ENCODE measurements at places on chromosomes 5 and 9.

DNA sequence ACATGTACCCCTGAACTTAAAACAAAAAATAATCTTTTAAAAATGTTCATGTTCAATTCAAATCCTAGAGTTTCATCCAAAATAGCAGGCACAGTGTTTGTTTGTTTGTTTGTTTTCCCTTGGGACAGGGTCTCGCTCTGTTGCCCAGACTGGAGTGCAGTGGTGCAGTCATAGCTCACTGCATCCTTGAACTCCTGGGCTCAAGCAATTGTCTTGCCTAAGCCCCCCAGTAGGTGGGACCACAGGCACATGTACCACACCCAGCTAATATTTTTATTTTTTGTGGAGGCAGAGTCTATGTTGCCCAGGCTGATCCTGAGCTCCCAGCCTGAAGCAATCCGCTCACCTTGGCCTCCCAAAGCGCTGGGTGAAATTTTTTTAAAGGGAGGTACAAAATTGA is 5.0 kb upstream of the POLR1E start:
- no peak for DNase-seq

DNA sequence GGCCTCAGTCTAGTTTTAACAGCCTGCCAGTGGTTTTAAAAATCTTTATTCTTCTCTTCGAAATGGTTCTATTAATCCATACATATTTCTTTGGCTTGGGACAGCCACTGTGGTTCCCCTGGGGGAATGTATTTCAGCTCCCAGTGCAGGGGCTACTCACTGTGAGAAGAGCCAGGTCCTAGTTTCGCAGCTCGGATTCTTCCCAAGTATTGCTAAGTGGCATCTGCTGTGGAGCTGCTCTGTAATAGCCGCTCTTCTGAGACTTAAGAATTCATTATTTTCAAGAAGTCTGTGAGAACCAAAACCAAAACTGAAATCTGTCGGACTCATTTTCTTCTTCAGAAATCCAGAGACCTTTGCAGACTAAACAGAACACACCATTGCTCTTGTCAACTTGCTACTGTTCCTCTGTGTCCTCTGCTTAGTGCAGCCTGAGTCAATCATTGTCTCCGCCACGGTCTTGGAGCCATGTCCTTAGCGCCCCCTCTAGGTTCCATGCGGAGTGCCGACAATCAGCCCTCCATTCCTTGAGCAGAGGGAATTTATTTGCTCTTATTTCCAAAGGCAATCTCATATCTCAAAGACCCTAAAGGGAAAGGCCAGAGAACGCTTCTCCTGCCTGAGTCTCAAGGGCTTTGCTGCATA is 478.2 kb downstream of the SPATA31D1 start:
- peak; percentile 72 for DNase-seq

DNA sequence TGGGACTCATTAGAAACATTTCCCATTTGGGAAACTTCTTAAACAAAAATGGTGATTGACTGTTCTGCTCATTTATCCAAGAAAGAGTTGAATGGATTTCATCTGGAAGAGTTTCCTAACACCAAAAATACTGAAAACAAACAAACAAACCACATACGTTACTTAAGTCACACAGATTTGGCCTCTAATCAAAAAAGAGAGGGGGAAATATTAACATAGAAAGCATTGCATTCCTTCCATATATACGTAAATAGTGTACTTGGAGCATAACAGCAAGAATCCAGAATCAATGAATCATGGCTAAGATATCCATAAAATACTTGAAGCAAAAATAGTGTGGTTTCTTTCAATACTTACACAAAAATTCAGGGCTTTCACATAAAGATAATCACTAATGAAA is 189.8 kb upstream of the MAP3K1 start:
- DNase-seq = no peak

DNA sequence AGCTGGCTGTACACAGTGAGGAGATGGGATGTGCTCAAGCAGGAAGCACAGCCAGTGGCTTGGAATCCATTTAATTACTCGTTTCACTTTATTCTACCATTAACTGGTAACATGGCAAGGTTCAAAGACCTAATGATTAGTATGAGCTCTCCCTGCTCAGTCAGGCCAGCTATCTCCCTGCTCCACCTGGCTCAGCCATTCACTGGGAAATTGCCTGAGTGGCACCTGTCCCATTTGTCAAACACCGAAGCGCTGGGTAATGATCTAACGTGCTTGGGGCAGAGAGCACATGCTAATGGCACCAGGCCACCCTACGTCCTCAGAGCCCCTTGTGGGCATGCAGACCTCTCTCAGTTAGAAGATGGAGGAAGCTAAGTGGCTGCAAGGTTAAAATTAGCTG is 162.2 kb downstream of the TTLL11 start:
- DNase-seq = no peak

DNA sequence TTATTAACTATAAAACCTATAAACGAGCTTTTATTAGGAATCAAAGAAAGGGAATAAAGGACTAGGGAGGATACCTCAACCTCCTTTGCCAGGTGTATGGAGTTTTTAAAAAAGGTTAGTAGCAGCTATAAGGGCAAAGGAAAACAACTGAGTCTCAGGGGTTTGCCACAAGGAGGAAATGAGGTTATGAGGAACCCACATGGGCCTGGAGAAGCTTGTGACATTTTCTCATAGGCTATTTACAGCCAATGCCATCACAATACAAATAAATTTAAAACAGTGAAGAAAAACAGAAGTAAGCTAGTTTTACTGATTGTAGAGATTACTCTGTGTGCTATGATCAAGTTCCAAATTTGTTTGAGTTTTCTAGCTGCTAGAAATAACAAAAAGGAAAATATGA is 92.6 kb downstream of the CDKN2A start:
- no peak for DNase-seq

DNA sequence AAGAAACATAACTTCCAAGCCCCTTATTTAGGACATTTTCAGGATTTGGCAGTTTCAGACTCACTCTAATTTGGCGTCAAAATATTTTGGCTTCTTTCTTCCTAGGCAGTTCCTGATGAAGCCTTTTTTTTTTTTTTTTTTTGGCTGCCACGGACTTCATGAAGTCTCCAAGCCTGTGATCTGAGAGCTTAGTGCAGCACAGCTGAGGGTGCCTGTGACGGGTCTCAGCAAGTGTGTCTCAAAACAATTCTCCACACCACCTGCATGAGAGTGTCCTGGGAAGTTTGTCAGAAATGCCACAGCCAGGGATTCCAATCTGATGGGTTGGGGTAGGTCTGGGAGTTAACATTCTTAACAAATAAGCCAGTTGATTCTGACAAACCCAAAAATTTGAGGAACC is 6.0 kb upstream of the ESM1 start:
- no peak for DNase-seq

- DNase-seq = no peak
Observed at GRCh38 chr9:133677126-133678010, 41.2 kb downstream of the DBH start.

DNA sequence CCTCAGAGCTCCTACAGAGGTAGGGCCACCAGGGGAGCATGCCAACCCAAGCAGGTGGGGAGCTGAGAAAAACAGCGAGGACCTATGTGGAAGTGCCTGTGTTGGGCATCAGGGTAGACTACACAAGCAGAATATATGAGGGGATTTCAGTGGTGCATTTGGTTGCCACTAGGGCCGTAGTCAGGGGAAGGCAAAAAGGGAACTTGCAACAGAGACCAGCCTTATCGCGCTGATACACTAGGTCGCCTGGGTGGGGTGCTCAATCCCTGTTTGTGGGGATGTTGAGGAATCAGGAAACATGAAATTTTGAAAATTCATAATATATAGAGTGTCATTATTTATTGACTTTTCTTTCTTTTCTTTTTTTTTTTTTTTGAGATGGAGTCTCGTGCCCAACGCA is 370.9 kb upstream of the PRR16 start:
- DNase-seq = no peak

- no peak for DNase-seq
Observed at GRCh38 chr9:95093586-95093985, 223.9 kb downstream of the FANCC start.

- DNase-seq = no peak
Observed at GRCh38 chr9:617445-618085, 223.9 kb upstream of the DMRT1 start.

GRCh38 chr5:157312492-157312891 is 46.6 kb downstream of the CYFIP2 start:
- DNase-seq = no peak

DNA sequence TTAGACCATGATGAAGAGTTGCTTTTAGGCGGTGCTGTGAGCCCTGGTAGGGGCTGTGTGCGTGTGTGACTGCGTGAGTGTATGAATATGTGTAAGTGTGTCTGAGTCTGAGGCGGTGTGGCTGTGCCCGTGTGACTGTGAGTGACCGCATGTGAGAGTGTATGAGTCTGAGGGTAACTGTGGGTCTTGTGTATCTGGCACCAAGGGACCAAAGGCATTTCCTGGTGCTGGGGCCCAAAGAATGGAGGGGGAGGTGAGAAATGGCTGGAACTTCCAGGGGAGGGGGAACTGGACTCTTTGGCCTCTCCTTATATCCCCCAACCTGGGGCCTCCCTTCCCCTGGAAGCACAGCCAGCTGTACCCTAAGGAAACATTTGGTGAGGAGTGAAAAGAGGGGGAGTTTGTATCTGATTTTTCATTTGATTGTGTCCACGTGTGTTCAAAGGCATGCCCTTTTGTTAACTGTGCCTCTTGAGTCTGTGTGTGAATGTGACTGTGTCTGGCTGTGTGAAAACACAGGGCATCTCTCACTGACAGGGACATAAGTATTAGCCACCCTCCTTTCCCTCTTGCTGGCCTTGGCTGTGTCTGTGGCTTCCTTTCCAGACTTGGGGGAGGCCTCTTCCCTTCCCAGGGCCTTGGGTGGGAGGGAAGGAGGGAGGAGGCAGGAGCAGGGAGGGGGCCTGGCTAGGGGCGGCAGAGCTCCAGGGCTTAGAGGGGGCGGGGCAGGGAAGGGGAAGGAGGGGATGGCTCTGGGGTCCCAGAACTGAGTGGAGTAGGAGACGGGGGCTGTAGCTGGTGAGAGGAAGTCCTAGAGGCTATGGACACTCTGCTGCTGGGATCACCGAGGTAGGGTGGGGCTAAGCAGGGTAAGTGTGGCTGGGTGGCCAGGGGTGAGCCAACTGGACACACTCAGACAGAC is 1.4 kb downstream of the IL11RA start:
- no peak for DNase-seq

GRCh38 chr5:39570403-39571027 is 145.7 kb upstream of the DAB2 start:
- DNase-seq = no peak

- DNase-seq = no peak
Observed at GRCh38 chr5:78317515-78317914, 23.0 kb upstream of the AP3B1 start.

- DNase-seq = no peak
Observed at GRCh38 chr9:116713271-116713670, 26.2 kb downstream of the TRIM32 start.

DNA sequence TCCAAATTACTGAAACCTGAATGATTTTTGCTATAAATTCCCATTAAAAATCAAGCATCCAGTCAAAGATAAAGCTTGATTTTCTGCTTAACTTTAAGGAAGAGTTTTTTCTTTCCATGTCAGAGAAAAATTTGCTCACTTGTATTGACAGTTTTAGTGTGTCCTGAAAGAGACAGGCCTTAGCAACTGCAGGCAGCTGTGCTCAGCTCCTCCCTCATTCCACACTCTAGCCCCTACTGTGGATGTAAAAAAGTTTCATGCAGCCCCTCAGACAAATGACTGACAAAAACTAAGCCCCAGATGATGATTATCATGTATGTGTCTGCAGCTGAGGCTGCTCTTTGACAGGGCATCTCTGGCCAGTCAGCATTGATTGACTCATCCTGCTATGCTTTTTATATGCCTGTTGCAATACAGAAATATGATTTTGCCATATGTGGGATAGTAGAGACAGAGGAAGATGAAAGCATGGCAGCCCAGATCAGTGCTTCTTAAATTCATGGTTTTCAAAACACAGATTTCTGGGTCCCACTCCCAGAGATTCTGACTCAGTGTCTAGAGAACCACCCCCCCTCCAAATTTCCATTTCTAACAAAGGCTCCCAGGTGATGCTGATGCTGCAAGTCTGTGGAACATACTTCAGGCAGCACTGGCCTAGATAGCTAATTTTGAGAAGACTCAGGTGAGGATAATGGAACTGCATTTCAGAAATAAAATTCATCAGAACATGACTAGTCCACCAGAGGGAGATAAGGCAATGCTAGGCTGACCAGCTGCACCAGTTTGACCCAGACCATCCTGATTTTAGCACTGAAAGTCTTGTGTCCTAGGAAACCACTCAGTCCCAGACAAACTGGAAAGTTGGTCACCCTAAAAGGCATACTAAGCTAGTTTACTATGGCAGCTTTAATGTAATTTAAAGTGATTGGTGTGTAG is 298.7 kb upstream of the KCNN2 start:
- no peak for DNase-seq

DNA sequence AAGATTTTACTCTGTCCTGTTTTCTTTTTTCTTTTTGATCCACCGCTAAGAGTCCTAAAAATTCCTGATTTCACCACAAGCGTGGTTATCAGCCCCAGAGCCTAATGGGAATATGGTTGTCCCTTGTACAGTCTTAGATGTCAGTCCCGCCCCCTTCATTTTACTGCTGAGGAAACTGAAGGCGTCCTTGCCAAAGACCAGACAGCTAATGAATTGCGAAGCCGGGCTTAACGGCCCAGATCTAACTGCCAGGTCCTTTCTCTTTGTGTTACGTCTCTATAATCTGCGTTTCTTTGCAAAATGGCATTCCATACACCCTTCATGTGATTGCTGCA is 497 bp downstream of the NSA2 start:
- DNase-seq = no peak

- no peak for DNase-seq
Observed at GRCh38 chr9:125137200-125137599, 6.1 kb downstream of the SCAI start.

- DNase-seq = no peak
Observed at GRCh38 chr5:141870228-141870627, 8.0 kb downstream of the PCDH1 start.

GRCh38 chr5:39116344-39117170 is 42.4 kb upstream of the RICTOR start:
- DNase-seq = no peak

DNA sequence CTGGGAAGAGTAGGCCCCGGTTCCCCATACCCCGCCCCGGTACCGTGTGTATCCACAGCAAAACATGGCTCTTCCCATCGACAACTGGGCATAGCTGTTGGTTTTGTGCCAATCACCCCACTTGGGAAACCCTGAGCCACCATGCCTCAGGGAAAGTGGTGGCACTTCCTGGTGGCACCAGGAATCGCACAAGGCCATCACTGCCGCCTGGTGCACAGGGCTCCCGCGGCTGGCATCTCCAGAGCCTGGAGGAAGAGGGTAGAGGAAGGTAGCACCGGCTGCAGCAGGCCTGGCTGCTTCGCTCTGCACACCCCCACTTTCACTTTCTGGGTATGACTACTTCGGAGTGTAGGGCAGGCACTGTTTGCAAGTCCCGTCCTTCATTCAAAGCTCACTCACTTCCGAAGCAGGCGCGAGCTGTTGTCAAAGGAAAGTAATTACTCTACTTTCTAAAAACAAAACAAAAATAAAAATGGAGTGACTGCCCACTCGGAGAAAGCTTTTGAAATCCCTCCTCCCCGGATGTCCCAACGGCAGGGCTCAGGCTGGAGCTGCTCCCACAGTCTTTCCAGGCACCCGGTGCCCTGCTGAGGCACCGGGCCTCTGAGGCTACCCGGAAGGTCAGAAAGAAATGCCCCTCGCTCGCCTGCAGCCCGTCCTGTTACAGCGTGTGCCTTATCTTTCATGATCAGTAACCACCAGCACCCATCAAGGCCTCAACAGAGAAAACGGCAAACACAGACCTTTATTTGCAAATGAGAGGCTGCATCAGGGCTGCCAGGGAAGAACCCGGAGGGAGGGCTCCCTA is 2.0 kb downstream of the BRD3 start:
- no peak for DNase-seq

GRCh38 chr5:41067714-41068568 is 3.2 kb downstream of the MROH2B start:
- DNase-seq = no peak

- DNase-seq = no peak
Observed at GRCh38 chr5:22329683-22330082, 523.5 kb downstream of the CDH12 start.

Measured in H1 (cell line).